T-helper 2 cell treated with Interferon-gamma antibody and Interleukin-4, amounts not matched to agents 100 ng/mL and 5 ng/mL, for 36 hours (primary cell): ENCODE measurements at places on chromosomes 3 and 15. TPM values are rescaled to one million over a fixed set of nuclear protein-coding genes. Genes with fewer than 3 reads are reported as not detected.

Gene KCNMB3
- 1.6 and 1.7 TPM in 2 replicates for total RNA-seq

Gene CAMP
- not detected in 2 replicates for total RNA-seq

Gene P4HTM
- 37.9 and 39.8 TPM in 2 replicates for total RNA-seq

Gene CCRL2
- total RNA-seq, result 3.5 and 4.1 TPM in 2 replicates

Gene SLC33A1
- total RNA-seq, result 35.9 and 37.5 TPM in 2 replicates

Gene RBM5
- 176 and 185 TPM in 2 replicates for total RNA-seq

Gene GCNT3
- total RNA-seq, result not detected in 2 replicates

Gene LTF
- total RNA-seq, result not detected in 2 replicates

Gene ZNF502
- 0.59 and 0.68 TPM in 2 replicates for total RNA-seq

Gene NIPA2
- total RNA-seq, result 48.0 and 48.7 TPM in 2 replicates

Gene CD200
- total RNA-seq, result 9.4 and 10.4 TPM in 2 replicates

Gene COLQ
- 2.7 and 3.9 TPM in 2 replicates for total RNA-seq

Gene HYAL1
- 0.07 TPM in 1 of 2 replicates, not detected in the other for total RNA-seq

Gene POC1A
- total RNA-seq, result 28.4 and 28.9 TPM in 2 replicates

Gene IGSF11
- total RNA-seq, result 0.14 TPM in 1 of 2 replicates, not detected in the other

Gene ISY1
- total RNA-seq, result 58.5 and 66.5 TPM in 2 replicates

Gene ATP8B4
- 22.5 and 26.1 TPM in 2 replicates for total RNA-seq

Gene GUCA1C
- total RNA-seq, result not detected in 2 replicates

Gene ARHGEF26
- 0.09 and 0.41 TPM in 2 replicates for total RNA-seq

Gene CHRNA7
- not detected in 2 replicates for total RNA-seq

Gene GOLGA6L4
- 1.9 and 2.1 TPM in 2 replicates for total RNA-seq

Gene MESP1
- 1.8 and 2.8 TPM in 2 replicates for total RNA-seq

Gene ACTRT3
- 0.45 and 0.61 TPM in 2 replicates for total RNA-seq

Gene GABRR3
- total RNA-seq, result 0.05 TPM in 2 replicates

Gene ZBTB20
- total RNA-seq, result 8.0 and 10.1 TPM in 2 replicates

Gene SCG5
- 2.9 and 4.1 TPM in 2 replicates for total RNA-seq

Gene ANKUB1
- not detected in 2 replicates for total RNA-seq

Gene ANKRD63
- 0.23 TPM in 1 of 2 replicates, not detected in the other for total RNA-seq

Gene NEK11
- 1.2 and 1.7 TPM in 2 replicates for total RNA-seq

Gene GOLGA8T
- 0.14 TPM in 1 of 2 replicates, not detected in the other for total RNA-seq

Gene RGMA
- not detected in 2 replicates for total RNA-seq

Gene DYNLT2B
- total RNA-seq, result 19.8 and 20.4 TPM in 2 replicates

Gene SIDT1
- 15.5 and 17.6 TPM in 2 replicates for total RNA-seq

Gene CILP
- 0.07 TPM in 2 replicates for total RNA-seq

Gene CIB2
- 1.1 and 1.8 TPM in 2 replicates for total RNA-seq

Gene BCL2A1
- 17.5 and 20.0 TPM in 2 replicates for total RNA-seq

Gene ERICH6
- total RNA-seq, result not detected in 2 replicates

Gene NEDD4
- total RNA-seq, result 8.2 and 8.7 TPM in 2 replicates

Gene SAMD7
- not detected in 2 replicates for total RNA-seq

Gene TM4SF4
- total RNA-seq, result not detected in 2 replicates

Gene EPHB1
- 0.43 and 0.66 TPM in 2 replicates for total RNA-seq

Gene HRG
- total RNA-seq, result not detected in 2 replicates

Gene HDC
- total RNA-seq, result 0.32 and 0.45 TPM in 2 replicates

Gene TNFAIP8L3
- 0.18 and 0.23 TPM in 2 replicates for total RNA-seq

Gene ZNF662
- 0.27 and 0.93 TPM in 2 replicates for total RNA-seq

Gene GRK7
- total RNA-seq, result not detected in 2 replicates

Gene FGD5
- 0.05 TPM in 1 of 2 replicates, not detected in the other for total RNA-seq

Gene MCTP2
- total RNA-seq, result 47.9 and 53.9 TPM in 2 replicates

Gene NPHP3
- total RNA-seq, result 18.5 and 19.2 TPM in 2 replicates

Gene FBXW12
- not detected in 2 replicates for total RNA-seq

Gene GPR156
- not detected in 2 replicates for total RNA-seq

Gene INSYN1
- not detected in 2 replicates for total RNA-seq

Gene STXBP5L
- total RNA-seq, result not detected in 2 replicates

Gene TMEM45A
- 0.32 and 0.68 TPM in 2 replicates for total RNA-seq

Gene PAQR9
- not detected in 2 replicates for total RNA-seq
